ENCODE measurements at places on chromosomes 6 and 20.
A peak's percentile ranks its signal among the peaks of the same experiment; 100 is the strongest.

- DNase-seq = no peak
Observed at GRCh38 chr20:36097337-36098151, 57.0 kb upstream of the EPB41L1 start.

DNA sequence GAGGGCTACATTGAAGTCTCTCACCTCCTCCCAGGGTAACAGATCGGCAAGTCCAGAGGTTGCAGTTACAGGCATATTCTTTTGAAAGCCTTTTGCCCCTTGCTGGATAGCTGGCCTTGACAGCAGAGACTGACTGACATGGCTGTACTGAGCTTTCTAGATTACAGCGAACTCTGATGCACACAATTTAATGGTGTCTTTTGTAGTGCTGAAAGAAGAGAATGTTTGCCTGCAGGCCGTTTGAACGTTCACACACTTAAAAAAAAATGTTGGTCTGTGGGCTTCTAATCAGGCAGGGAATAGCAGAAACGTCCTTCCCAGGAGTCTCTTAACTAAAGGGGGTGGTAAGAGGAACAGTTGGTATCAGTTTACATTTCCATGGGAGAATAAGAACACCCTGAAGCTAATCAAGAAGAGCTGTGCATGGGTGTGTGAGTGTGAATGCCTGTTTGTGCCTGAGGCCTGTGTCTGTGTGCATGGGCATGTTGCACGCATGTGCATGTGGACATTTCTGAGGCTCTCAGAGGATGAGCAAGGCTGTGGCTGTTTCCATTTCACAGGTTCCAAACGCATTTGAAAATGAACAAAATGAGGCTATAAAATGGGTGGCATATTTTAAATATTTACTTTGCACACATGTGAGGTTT is 213.9 kb upstream of the SSTR4 start:
- DNase-seq = no peak

DNA sequence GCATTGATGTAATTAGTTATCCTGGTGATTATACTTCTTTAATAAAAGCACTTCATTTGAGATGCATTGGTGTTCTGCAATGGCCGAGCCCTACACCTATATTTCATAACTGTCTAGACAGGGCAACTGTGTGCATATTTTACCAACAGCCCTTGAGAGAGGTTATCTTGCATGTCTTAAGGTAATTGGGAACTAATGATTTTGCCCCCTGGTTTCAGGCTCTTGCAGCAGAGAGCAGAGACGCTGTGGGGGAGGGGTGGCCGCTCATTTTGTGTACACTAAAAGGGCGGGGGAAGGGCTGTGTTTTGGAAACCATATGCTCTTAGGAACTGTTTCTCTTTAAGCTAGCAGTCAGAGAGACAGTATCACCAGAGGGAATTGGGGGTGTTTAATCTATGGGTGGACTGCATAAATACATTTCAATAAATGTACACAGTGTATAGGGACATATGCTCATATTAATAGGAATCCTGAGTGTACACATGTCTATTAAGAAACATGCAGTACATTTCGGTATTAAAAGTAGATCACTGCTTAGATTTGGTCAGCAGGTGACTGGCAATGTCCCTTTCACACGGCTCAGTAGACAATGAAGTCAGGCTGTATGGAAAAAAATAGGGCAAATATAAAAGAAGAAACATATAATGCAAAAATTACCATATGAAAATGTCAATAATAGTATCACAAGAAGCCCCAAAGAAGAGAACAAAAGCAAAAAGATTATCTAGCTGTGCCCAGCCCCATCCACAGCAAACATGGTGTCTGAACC is 402.9 kb upstream of the CITED2 start:
- no peak for DNase-seq

- DNase-seq = no peak
Observed at GRCh38 chr6:144214029-144214428, 63.7 kb downstream of the STX11 start.

DNA sequence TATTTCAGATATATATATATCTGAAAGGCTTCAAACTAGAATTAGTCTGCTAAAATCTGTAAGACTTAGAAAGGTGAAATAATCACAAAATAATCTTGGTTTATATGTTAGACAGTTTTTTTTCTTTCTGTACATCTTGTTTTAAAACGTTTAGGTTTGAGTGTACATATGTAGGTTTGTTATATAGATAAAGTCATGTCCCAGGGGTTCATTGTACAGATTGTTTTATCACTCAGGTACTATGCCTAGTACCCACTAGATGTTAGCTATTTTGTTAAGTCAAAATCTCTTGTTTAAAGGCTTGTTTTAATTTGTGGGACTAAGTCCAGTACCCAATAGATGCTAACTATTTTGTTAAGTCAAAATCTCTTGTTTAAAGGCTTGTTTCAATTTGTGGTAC is 1339.0 kb upstream of the CITED2 start:
- no peak for DNase-seq

DNA sequence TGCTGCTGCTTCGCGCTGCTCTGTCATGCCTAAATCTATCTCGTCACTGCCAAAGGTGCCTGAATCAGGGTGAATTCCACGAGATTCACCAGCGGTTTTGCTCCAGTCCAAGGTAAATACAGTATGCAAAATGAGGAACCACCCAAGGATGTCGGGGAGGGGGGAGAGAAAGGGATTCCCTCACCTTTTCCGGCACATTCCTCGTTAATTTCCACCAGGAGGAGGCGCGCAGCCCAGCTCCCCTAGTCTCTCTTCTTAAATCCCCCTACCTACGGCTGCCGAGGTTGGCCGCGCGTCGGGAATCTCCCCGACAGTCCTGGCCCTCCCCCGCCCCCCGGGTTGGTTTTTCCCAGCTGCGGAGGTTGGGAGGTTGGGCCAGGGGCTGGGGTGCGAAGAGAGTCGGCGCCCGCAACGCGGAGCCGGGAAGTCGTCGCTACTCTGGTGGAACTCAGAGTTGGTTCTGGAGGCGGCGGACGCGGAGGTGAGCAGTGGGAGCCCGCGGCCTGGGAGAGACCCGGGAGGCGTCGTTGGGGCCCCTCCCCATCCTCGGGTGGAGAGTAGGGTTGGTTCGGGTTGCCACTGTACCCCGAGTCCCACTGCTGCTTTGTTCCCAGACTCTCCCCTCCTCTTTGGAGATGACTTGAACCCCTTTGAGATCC is at the start of gene TPBG:
Gene TPBG, plus strand, starts transcription at position 390 of the 659 bp plus-strand sequence. CDS start 1,145 bp downstream, outside the sequence.
- DNase-seq = no peak

DNA sequence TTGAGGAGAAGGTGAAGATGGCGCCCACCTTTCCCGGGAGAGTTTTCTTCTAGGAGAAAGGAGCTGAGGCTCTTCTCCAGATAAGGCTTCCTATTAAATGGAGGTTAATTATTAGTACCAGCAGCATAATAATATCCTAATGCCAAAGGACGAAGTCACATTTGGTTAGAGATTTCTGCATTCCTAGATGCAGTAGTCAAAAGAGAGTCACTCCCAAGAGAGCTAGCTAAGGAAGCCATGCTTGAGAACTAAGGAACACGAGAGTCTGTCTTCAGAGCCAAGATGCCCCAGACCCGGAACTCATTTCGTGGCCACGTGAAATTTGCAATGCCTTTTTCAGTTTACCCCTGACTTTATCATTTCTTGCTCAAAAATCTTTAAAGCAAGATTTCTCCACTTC is 132.7 kb downstream of the TSHZ2 start:
- DNase-seq = no peak

- DNase-seq = peak; percentile 61
Observed at GRCh38 chr6:30877419-30878262, 6.7 kb upstream of the DDR1 start.

DNA sequence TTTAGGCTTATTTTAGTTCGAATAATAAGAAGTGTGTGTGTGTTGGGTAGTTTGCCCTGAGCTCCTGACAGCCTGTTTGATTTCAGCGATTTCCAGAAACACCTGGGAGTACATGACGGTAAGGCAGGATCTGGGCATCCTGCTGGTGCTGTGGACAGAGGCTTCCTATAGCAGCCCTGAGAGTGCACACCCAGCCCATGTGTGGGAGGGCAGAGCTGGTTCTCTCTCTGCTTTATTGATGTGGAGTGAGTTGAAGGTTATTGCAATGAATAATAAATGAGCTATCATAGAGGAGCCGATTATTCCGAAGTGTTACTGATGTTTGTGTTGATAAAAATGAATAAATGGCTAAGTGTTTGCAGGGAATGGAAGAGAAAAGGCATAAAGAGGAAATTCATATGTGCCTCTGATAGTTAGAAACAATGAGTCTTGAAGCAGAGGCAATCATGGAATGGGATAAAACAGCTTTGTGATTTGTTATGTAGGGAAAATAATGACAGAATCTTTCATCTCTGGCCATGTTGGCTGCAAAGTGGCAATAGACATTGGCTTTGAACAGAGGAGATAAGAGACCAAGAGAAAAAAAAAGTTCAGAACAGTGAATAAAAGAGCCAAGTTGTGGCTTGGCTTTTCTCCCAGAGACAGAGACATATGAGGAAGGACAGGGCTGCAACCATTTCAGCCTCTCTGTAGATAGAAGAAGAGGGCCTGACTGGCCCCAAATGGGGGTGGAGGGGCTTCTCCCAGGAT is 166.2 kb upstream of the CHD6 start:
- DNase-seq = no peak

DNA sequence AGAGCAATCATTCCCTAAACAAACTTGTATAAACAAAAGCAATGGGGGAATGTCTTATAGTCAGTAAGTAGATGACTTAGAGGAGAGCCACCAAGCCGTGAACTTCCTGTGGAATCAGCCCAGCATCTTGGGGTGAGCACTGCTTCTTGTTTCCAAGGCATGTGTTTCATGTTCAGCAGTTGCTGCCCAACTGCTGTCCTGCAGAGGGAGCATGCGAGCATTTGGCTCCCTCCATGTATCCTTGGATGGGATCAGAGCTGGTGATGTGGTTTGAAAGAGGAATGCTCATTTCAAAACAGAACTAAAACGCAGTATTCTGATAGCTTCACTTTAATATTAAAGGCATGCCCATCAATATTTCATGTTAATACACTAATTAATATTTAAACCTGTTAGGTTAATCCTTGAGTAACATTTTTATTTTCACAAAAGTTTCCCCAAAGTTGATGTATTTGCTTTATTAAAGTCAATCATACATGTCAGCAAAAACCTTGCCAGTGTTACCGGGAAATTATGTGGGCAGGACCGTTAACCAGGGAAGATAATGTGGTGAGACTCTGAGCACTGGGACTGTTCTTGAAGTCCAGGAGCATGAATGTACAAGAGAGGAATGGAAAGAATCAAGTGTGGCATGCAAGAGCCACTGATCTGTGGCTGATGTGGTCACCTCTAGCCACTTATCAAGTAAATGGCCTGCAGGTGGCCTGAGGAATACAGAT is 172.1 kb upstream of the GGTLC1 start:
- DNase-seq = no peak

DNA sequence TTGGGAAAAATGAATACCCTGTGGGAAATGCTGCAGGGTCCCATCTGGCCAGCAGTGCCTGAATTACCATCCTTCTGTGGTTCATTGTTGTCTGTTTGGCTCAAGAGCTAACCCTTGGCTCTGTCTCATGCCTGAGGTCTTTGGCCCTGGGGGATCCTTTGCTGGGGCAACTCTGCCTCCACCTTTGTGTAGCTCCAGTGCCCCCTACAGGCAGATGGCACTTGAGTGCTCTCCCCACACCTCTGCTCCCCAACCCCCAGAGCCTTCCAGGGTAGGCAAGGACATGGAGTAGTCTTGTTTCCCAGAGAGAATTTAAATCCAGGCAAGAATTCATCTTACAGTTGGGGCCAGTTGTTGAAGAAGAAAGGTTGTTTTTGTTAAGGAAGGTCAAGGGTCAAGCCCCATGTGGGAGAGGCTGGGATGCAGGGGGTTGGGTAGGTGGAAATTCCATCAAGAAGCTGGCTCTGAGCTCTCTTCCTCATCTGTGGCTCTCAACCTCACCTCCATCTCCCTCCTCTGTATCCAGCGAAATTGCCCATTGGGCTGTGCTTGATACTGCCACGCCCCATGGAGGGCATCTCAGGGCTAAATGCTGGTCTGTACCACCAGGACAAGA is 44.2 kb downstream of the ZNF831 start:
- peak; percentile 66 for DNase-seq

Measured in effector CD8-positive, alpha-beta T cell (primary cell).